Esophagus muscularis mucosa (tissue), 4 donors: ENCODE measurements at places on chromosomes 6 and 20. TPM values are rescaled to one million over a fixed set of nuclear protein-coding genes. Genes with fewer than 3 reads are reported as not detected.

Gene SLC22A16
- not detected for total RNA-seq

Gene THEMIS
- total RNA-seq = 0.83 TPM

Gene TTBK1
- total RNA-seq = under 0.01 TPM

Gene DZANK1
- total RNA-seq = 1.4 TPM

Gene SASH1
- 86.6 TPM for total RNA-seq

Gene BANF2
- total RNA-seq = not detected
